Activated B cell treated with CpG ODN at 0.5 μM for 24 hours (primary cell): ENCODE measurements at places on chromosomes 11 and 22.

DNA sequence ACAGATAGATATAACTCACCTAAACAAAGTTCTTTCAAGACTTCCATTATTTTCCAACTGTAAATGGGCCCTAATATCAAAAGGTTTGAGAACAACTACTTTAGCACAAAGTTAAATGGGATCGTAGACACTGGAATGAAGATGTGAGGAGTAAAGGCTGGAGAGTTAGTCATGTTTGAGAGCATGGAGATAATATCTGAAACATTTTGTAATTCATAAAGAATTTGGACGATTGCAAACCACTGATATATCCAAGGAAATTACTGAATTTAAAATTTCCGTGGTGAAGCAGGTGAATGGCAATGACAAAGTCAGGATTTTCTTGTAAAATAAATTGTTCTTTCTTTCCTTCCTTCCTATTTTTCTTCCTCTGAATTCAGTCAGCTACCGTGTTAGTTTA lies 564.9 kb downstream of the CNTN5 start:
- no peak for DNase-seq

DNA sequence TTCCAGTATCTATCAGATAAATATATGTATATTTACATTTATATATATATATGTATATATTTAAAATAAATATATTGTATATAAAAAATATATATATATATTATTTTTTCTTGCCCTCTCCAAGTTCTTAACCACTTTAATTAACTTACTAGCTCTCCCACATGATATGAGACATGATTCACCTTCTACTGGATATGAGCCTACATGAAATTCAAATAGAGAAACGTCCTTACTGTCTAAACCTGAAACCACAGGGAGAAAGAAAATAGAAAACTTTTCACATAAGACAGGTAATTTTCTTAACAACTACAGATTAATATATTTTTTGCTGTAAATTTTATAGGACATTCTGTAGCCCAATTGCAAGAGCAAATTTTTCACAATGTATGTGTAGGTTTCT lies 391.6 kb downstream of the ETS1 start:
- DNase-seq: no peak

DNA sequence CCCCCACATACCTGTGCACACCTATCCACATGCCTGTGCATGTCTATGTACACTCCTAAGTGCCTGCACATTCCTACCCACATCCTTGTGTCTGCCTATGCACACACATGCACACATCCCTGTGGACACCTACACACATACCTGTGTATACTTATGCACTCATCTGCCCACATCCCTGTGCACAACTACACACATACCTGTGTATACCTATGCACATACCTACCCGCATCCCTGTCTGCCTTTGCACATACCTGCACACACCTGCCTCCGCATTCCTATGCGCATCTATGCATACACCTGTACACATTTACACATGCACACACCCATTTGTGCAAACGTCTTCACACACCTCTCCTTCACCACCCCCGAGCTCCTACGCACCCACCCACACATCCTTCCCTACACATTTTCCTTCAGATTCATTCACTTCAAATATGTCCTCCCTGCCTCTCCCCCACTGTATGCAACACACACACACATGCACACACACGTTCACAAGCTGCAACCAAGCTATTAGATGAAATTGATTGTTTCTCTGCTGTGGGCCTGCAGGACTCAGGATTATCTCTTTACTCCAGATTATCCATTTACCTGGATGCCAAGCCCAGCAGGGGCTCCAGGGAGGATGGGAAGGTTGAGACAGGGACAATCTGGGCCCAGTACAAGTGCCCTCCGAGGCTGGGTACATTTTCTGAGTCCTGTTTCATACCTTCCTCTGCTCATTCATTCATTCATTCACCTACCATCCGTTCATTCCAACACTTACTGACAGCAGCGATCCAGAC lies 53.2 kb downstream of the TSPAN18 start:
- DNase-seq: no peak

- no peak for DNase-seq
Measured at GRCh38 chr11:65554057-65554818, 3.9 kb downstream of the LTBP3 start.

DNA sequence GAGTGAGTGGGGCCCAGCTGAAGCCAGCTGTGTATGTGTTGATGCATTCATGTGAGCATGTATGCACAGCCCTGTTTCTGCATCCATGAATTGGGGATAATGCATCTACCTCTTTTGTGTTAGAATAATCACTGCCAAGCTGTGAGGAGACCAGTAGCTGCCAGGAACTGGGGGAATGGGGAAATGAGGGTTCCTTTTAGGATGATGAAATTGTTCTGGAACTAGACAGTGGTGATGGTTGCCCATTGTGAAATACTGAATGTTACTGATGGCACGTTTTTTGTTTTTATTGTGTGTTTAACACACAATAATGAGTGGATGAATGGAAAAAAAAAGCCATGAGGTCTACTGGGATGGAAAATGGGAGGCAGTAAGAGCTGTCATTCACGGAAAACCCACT lies 45.3 kb upstream of the WNT11 start:
- no peak for DNase-seq

GRCh38 chr11:28976801-28977145 lies 868.6 kb downstream of the METTL15 start:
- no peak for DNase-seq

DNA sequence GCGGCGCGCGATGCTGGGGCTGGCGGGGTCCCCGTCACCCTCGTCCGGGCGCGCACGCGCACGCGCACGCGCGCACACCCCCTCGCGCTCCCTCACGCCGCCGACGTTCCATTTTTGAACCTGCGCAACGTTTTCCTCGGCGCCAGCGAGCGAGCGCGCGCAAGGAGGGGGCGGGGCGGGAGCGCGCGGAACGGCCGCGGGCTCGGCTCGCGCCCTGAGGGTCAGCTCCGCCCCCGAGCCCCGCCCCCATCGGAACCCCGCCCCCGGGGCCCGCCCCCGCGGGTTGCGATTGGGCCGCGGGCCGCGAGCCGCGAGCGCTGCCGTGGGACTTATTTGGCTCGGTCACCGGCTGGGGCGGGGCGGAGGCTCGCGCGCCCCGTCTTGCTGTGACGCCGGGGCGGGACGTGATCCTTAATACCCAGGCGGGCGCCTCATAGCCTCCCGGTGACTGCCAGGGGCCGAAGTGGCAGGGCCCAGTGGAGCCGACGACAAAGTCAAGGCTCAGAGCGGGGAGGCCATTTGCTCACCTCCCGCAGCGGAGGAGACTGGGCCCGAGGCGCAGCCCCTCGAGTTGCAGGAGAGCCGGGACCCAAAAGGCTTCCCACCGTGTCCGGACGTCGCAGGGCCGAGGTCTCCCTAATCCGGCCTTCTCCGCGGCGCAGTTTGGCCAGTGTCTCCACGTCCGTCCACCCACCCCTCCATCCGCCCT lies at the start of gene CBX7:
TSS of gene CBX7 (minus strand) at position 170 of the 709 bp plus-strand sequence. CDS start 236 bp downstream, outside the sequence.
- peak; percentile 94 for DNase-seq

- no peak for DNase-seq
Measured at GRCh38 chr11:124930799-124931198, 5.0 kb downstream of the HEPACAM start.

GRCh38 chr11:65553301-65554001 lies 4.7 kb downstream of the LTBP3 start:
- DNase-seq: no peak

- DNase-seq: no peak
Measured at GRCh38 chr22:40041366-40042137, 46.8 kb downstream of the FAM83F start.

- no peak for DNase-seq
Measured at GRCh38 chr11:65867284-65868071, 5.1 kb downstream of the EFEMP2 start.

DNA sequence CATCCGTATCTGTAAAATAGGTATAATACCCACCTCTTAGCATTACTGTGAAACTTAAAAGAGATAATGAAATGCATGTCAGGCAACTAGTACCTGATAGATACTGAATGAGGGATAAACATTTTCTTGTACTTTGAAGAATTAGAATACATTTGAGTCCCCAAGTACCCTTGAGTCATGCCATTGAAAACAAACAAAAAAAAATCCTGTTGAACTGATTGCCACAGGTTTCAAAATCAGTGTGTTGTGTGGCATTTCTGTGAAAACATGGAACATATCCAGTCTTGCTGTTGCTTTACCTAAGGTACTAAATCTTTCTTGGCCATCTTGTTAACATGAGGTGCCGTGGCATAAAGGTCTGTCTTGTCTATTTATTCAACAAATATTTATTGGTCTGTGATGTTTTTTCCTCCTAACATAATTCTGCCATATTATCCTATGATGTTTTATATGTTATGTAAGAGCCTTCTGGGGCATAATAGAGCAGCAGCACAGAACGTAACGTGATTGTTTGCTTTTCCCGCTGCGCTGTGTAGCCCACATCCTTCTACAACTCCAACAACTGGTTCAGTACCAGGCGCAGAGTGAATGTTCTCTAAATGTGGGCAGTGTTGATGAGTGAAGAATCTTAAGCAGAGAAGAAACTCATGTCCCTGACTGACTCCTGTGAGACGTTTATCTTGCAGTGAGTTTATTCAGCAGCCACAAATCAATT lies 79.3 kb upstream of the RAB1B start:
- DNase-seq: no peak

- DNase-seq: no peak
Measured at GRCh38 chr11:44083906-44084305, 11.6 kb upstream of the EXT2 start.

GRCh38 chr11:127723714-127724113 lies 723.1 kb upstream of the KIRREL3 start:
- DNase-seq: no peak

- DNase-seq: no peak
Measured at GRCh38 chr11:111310723-111311122, 12.4 kb downstream of the POU2AF3 start.

GRCh38 chr11:78429660-78430059 lies 12.0 kb upstream of the GAB2 start:
- no peak for DNase-seq

DNA sequence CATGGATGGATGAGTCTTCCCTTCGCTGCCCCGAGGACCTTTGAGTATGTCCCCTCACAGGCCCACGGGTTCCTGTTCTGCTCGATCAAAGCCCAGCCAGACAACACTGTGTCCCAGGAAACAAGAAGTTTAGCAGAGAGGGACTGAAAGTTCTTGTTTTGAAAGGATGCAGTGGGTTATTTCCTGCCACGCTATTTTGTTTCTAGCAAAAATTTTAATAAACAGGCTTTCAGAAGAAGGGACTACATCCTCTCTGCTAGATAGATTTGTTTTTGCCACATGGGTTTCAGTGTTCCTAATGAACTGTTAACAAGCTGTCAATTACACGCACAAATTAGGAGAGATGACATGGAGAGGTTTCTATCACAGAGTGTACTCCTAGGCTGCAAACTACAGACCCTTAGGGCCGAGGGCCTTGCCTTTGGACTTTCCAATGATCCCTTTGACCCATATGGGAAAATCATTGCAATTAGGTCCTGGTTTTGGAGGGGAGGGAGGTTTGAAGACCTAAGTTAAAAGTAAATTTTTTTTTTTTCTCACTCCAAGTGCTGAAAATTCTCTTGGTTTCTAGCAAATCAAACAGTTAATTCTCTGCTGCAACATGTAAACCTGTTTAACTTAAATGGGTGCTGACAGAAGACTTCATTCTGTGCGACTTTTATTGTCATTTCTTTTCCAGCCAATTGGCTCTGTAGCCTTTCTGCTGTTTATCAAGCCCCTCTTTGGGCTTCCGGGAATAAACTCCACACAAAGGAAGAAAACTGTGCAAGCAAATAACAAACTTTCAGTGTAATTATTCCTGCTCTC lies 81.4 kb downstream of the RCN1 start:
- no peak for DNase-seq

GRCh38 chr11:33410086-33410765 lies 153.0 kb downstream of the HIPK3 start:
- DNase-seq: no peak

GRCh38 chr11:17599460-17599925 lies 52.4 kb downstream of the OTOG start:
- DNase-seq: peak; percentile 3

GRCh38 chr11:126588630-126589491 lies 233.4 kb downstream of the ST3GAL4 start:
- DNase-seq: no peak

DNA sequence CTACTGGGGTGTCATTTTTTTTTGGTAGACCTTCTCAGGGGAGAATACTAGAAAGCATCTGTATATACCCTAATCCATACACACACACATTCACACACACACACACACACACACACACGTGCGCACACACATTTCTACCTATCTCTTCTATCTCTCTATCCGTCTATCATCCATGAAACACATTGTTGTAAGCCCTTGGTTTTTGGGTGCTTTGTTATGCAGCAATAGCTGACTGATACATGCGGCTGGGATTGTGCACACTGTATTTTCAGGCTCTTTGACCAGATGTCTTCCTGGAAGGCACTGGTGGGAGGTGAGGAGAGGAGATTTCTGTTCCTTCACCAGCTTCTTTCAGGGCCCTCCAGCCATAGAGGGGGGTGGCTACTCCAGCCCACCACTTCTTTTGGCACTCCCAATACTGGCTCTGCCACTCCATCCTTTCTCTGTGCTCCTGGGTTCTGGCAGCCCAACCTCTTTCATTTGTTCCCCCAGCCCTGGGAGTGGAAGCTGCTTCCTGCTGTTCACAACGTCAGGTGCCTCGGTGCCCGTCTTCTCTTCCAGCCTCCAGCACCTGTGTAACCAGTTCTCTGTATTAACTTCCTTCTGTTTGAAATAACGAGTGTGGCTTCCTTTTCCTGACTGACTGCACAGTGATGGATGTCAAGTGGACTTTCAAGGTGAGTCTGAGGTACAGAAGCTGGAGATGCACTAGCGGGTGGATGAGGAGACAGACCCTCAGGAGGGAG lies 12.4 kb upstream of the MUC2 start:
- no peak for DNase-seq

- no peak for DNase-seq
Measured at GRCh38 chr11:7488681-7489080, 3.4 kb downstream of the OLFML1 start.

DNA sequence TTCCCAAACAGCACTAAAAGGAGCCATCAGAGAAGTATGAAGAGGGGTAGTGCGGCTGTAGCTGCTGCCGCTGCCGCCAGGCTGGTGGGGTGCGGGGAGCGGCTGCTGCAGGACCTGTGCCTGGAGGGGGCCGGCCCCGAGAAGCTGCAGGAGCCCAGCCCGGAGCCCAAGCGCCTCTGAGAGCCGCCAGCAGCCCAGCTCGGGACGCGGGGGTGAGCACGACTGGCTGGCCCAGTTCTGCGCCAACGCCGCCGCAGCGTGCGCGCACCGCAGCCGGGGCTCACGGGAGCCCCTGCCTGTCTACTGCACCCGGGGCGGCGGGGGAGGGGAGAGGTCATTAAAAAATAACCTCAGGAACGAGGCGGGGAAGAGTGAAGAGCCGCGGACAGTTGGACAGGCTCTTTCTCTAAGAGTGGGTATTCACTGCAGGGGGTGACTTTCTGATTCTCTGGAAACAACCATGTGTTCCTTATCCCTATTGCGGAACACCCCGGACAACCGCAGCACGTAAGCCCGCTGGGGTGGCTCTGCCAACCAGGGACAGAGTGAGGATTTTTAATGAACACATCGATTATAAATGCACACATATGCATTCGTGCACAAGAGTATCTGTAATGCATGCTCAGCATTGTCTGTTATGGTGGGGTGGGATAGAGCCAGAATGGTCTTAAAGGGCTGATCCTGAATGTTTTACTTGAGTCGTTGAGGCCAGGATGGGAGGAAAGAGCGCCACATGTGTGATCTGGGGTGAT lies 453 bp downstream of the GAS2 start:
- DNase-seq: no peak

GRCh38 chr11:34364102-34364501 lies 6.3 kb upstream of the ABTB2 start:
- no peak for DNase-seq
